ENCODE measurements at places on chromosomes 2 and 18.
A peak's percentile ranks its signal among the peaks of the same experiment; 100 is the strongest.

- no peak for DNase-seq
Observed at GRCh38 chr18:33156906-33157470, 283.5 kb downstream of the CCDC178 start.

DNA sequence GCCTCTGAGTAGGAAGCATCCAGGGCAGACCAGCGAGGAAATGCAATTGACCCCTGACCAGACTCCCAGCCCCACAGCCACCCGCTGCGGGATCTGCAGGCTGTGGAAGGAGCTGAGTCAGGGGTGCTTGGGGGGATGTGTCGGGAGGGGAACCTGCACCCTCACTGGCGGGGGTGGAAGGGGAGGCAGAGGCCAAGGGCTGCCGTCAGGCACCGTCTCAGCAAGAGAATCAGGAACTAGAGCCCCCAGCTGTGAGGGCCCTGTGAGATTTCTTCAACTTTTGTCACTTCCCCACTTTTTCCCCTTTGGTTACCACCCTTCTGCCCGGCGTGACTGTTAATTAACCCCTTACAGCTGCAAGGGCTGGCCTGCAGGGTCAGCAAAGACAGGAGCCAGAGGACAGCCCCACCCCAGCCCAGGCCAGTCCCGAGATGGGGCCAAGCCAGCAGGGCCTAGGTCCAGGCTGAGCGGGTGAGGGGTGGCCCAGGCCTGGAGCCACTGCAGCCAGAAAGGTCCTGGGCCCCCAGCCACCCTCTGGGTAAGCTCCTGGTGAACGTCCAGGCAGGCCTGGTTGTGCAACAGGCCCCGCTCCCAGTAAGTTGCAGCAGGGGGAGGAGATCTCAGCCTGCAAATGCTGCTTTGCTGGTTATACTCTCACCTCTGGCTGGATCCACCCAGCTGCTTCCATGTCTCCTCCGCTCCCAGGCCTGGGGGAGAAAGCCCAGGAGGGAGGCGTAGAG lies 147.0 kb upstream of the ID2 start:
- DNase-seq, result no peak

DNA sequence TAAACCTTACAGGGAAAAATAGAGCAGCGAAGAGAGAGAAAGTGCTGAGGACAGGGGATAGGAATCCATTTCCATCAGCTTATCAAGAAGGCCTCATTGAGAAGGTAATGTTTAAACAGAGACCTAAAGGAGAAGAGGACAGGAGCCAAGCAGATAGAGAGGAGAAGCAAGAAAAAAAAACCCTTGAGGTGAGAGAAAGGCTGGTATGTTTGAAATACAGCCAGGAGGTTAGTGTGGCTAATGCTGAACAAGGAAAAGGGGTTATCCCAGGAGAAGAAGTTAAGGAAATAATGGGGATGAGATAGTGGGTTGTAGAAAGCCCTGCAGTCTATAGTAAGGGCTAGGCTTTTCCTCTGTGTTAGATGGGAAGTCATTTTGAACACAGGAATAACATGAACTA lies 90.8 kb downstream of the GRB14 start:
- no peak for DNase-seq

DNA sequence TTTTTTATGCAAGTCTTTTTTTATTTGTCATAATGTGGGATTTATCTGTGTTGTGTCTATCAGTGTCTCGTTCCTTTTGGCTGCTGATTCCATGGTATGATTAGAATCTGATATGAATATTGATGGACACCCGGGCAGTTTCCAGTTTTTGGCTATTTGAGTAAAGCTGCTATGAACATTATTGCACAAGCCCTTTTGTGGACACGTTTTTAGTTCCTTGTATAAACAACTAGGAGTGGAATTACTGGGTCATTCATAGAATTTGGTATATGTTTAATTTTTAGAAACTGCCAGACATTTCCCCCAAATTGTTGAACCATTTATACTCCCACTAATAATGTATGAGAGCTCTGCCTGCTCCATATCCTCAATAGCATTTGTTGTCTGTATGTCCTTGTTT lies 26.6 kb downstream of the HK2 start:
- no peak for DNase-seq

GRCh38 chr2:158043181-158043948 lies 58.3 kb upstream of the UPP2 start:
- DNase-seq, result no peak

DNA sequence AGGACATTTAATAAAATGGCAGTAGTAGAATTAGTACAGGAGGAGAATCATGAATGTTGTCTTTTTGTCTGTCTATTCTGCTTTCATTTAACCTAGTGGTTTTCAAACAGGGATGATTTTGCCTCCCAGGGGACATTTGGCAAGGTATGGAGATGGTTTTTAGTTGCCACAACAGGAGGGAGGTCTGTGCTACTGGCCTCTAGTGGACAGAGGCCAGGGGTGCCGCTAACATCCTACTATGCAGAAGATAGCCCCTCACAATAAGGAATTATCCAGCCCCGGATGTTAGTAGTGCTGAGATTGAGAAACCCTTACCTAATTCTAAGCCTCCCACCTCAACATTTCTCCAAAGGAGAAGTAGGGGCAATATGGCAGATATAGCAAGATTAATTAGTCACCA lies 18.3 kb downstream of the FASTKD2 start:
- DNase-seq, result no peak

- DNase-seq, result no peak
Observed at GRCh38 chr2:54809819-54810218, 86.4 kb downstream of the EML6 start.

DNA sequence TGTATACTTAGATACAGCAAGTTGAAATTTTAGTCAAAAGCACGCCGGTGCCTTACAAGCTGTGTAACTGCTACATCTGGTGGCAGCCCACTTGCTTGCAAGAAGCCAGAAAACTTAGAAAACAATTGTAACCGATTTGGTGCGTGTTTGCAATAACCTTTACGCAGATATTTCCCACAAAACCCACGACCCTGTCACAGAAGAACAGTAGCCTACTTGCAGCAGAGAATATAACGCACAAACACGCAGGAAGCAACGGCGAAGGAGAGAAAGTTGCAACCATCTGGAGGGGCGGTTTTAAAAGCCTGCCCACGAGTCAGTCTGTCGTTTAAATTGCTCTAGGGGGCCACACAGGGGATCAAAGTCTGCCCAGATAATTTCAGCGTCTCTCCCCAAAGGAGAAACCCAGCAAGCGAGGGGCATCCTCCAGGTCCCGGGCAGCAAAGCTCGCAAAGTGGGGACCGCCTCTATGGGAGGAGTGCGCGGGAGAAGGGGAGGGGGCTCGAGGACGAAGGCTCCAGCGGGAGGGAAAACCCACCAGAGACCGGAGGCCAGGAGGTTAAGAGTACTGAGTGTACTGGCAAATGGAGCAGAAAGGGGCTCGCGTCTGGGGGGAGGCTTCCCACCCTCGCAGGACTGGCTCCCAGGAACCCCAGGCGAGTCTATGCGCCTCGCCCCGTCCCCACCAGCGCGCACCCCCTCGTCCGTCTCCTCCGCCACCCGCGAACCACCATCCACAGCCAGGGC lies 1.1 kb downstream of the TLK1 start:
- DNase-seq, result peak; percentile 32

GRCh38 chr18:73407506-73407905 lies 539.7 kb upstream of the NETO1 start:
- no peak for DNase-seq

DNA sequence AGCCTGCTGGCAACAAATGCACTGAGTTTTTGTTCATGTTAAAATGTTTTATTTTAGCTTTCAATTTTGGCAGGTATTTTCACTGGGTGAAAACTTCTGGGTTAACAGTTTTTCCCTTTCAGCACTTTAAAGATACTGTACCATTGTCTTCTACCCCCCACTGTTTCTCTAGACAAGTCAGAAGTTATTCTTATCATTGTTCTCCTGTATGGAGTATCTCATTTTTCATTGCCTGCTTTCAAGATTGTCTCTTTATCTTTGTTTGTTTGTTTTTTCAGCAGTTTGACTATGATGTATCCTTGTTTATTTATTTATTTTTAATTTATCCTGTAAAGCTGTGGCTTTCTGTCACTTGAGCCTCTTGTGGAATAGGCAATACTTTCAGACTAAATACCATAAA lies 277.0 kb downstream of the ICOS start:
- no peak for DNase-seq

DNA sequence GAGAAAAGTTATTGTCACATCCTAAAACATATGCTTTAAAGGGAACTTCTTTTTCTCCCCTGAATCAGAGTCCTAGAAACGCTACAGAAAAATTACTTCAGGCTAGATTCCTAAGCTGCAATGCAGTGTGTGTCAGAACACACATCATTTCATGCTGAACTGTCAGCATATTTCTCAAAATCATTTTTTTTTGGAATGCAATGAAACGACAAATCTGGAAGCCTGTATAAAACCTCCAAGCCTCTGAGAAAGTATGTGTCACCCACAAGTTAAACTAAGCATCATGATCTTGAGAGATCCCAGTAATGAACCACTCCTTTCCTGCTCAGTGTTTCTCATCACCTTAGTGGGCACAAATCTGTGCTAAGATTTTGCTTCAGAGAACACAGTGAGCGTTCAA lies 276.2 kb downstream of the ZNF521 start:
- DNase-seq, result no peak

DNA sequence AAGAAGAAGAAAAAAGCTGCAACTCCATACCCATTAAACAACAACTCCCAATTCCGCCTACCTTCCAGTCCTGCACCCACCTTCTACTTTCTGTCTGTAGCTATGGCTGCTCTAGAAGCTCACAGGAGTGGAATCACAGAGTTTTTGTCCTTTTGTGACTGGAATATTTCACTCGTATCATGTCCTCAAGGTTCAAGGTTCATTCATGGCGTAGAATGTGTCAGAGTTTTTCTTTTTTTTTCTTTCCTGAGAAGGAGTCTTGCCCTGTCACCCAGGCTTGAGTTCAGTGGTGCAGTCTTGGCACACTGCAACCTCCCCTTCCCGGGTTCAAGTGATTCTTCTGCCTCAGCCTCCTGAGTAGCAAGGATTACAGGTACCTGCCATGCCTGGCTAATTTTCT lies 97.4 kb upstream of the ODC1 start:
- no peak for DNase-seq

GRCh38 chr2:47530105-47530760 lies 127.3 kb downstream of the MSH2 start:
- no peak for DNase-seq

- DNase-seq, result no peak
Observed at GRCh38 chr18:12515550-12515949, 107.8 kb downstream of the PRELID3A start.

- DNase-seq, result no peak
Observed at GRCh38 chr2:42360493-42360889, 526 bp downstream of the COX7A2L start.

GRCh38 chr2:144515696-144516410 lies 4.1 kb downstream of the ZEB2 start:
- DNase-seq, result no peak

DNA sequence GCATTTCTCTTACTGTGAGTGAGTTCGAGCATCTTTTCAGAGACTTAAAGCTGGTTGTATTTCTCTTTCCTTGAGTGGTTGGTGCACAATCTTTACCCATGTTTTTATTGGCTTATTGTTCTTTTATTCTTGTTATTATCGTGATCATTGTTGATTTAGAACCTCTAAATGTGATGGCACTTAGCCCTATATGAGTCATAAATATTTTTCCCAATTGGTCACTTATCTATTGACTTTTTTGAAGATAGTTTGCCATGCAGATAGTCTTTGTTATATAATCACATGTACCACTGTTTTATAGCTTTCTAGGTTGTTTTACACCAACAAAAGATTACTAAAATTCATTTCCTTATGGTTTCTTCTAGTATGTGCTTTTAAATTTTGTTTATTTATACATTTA lies 141.6 kb upstream of the MSH6 start:
- no peak for DNase-seq

GRCh38 chr2:216366777-216367471 lies 5.4 kb downstream of the MARCHF4 start:
- no peak for DNase-seq

DNA sequence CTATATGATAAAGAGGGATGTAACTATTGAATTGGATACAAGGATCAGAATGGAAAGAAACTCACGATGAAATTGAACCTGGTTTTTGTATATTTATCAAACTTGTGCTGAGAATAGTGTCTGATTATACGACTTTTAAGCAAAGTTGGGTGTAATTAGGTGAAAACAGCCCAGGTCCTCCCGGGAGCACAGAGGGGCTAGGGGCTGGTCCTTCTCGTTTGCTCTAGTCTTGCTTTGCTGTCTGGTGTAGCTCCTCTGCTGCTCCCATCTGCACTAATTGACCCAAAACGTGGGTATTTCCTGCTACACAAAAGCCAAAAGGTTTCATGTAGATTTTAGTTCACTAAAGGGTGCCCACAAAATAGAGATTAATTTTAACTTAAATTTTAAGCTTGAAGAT lies 58.7 kb downstream of the HK2 start:
- no peak for DNase-seq

- DNase-seq, result no peak
Observed at GRCh38 chr2:60296219-60296955, 257.1 kb downstream of the BCL11A start.

DNA sequence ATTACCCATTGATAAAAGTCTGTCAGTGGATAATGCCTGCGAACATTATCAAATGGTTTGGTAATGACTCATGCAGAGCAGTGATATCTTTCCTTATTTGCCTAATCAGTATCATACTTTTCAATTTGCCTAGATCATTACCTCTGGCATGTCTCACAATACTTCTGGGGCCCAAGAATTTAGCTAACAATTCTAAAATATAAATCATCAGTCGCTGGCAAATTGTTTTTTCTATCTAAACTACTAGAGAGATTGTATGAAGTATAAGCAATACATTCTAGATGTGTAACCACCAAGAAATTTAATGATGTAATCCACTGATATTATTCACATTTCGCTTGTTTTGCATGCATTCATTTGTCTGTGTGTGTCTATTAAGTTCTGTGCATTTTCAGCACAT lies 191.2 kb upstream of the CDH19 start:
- DNase-seq, result no peak

- no peak for DNase-seq
Observed at GRCh38 chr2:40430776-40431599, 20.9 kb downstream of the SLC8A1 start.

DNA sequence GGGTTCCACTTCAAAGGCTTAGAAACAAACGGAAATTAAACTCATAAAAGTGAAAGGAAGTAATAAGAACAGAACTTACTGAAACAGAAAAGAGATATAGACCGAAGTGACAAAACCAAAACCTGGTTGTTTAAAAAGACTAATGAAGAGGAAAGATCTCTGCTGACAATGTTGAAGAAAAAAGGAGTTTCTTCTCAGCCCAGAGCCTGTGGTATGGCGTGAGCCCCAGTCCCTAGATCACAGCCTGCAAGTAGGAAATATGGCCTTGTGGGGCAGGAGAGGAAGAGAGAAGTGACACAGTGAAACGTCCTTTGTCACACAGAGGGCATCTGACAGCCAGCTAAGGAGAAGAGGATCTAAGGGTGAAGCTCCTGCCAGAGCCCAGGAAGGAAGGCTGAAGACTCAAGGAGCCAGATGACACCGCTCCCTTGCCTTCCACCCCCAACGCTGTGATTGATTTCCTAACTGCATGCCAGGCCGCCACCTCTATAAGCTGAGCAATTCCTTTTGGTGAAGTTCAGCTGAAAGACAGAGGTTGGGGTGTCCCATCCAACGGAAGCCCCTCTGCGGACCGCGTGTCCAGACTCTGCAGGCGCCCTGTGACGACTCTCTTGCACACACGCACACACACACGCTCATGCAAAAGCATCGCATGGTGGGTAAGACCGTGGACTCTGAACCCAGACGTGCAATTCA lies 141.1 kb downstream of the HDAC4 start:
- DNase-seq, result no peak

Data from T-helper 22 cell (primary cell).